Hindlimb muscle (tissue), 1 donor: ENCODE measurements at places on chromosomes 5 and 9. TPM values are rescaled to one million over a fixed set of nuclear protein-coding genes. Genes with fewer than 3 reads are reported as not detected.

The PLAC8L1 gene
- 1.3 TPM for polyA plus RNA-seq

The LPCAT1 gene
- 30.6 TPM for polyA plus RNA-seq

The C5orf58 gene
- 0.35 TPM for polyA plus RNA-seq

The DRD1 gene
- not detected for polyA plus RNA-seq

The SOHLH1 gene
- polyA plus RNA-seq: 0.13 TPM

The UQCRQ gene
- 172 TPM for polyA plus RNA-seq

The CLPTM1L gene
- 51.6 TPM for polyA plus RNA-seq

The PHF24 gene
- 0.23 TPM for polyA plus RNA-seq

The KCNN2 gene
- polyA plus RNA-seq: 9.6 TPM

The FOXD4L4 gene
- not detected for polyA plus RNA-seq

The PCDHB16 gene
- 3.9 TPM for polyA plus RNA-seq

The RLN2 gene
- polyA plus RNA-seq: 0.61 TPM
